Hematopoietic multipotent progenitor cell (in vitro differentiated cells): ENCODE measurements at places on chromosomes 7 and 10. TPM values are rescaled to one million over a fixed set of nuclear protein-coding genes. Genes with fewer than 3 reads are reported as not detected.

Gene UNC5B
- 0.27 TPM for total RNA-seq

Gene ZMYND11
- total RNA-seq, result 16.7 TPM

Gene HMX2
- not detected for total RNA-seq

Gene HOXA4
- 1.1 TPM for total RNA-seq

Gene IQUB
- total RNA-seq, result under 0.01 TPM

Gene ZNF804B
- 0.27 TPM for total RNA-seq

Gene RGR
- not detected for total RNA-seq

Gene ADIRF
- not detected for total RNA-seq
